Activated CD4-positive, alpha-beta T cell treated with anti-CD3 and anti-CD28 coated beads, Interleukin-2, amount 10 ng/mL, durations not matched to agents 24 days and 14 days (primary cell): ENCODE measurements at places on chromosomes 1 and 21.
A peak's percentile ranks its signal among the peaks of the same experiment; 100 is the strongest.

- DNase-seq = no peak
These were observed 39.5 kb downstream of the ATF6 start for GRCh38 chr1:161805399-161806197.

- DNase-seq = no peak
These were observed 20.1 kb upstream of the ARHGAP29 start for GRCh38 chr1:94257444-94257843.

- DNase-seq = no peak
These were observed 82.9 kb upstream of the SLC2A1 start for GRCh38 chr1:43041591-43041990.

GRCh38 chr1:111406321-111406768 lies 21.2 kb downstream of the OVGP1 start:
- DNase-seq = peak; percentile 86

- no peak for DNase-seq
These were observed 49.7 kb upstream of the NEK7 start for GRCh38 chr1:198107091-198107501.
